Tracheal epithelial cell (primary cell): ENCODE measurements at places on chromosomes 6 and 20. TPM values are rescaled to one million over a fixed set of nuclear protein-coding genes. Genes with fewer than 3 reads are reported as not detected.

The HRH3 gene
- total RNA-seq: not detected in 2 replicates

The HLA-DRB1 gene
- 3.4 TPM in 1 of 2 replicates, not detected in the other for total RNA-seq

The DDX43 gene
- 0.43 and 0.48 TPM in 2 replicates for total RNA-seq

The FAM184A gene
- total RNA-seq: 0.24 TPM in 1 of 2 replicates, not detected in the other

The HDGFL1 gene
- not detected in 2 replicates for total RNA-seq

The TMEM217 gene
- total RNA-seq: 4.8 TPM in 1 of 2 replicates, not detected in the other

The MACROD2 gene
- total RNA-seq: 0.64 and 1.7 TPM in 2 replicates

The LY6G6C gene
- not detected in 2 replicates for total RNA-seq

The EPB41L1 gene
- 3.4 and 7.2 TPM in 2 replicates for total RNA-seq

The GABRR1 gene
- total RNA-seq: not detected in 2 replicates

The RSPO4 gene
- total RNA-seq: not detected in 2 replicates

The CRIP3 gene
- total RNA-seq: not detected in 2 replicates

The RIMS1 gene
- total RNA-seq: 6.0 TPM in 1 of 2 replicates, not detected in the other

The CPXM1 gene
- not detected in 2 replicates for total RNA-seq

The SLC12A5 gene
- under 0.01 TPM in 1 of 2 replicates, not detected in the other for total RNA-seq

The MYBL2 gene
- 0.21 and 3.1 TPM in 2 replicates for total RNA-seq

The GABRR2 gene
- total RNA-seq: not detected in 2 replicates

The HAO1 gene
- not detected in 2 replicates for total RNA-seq
